ENCODE measurements at places on chromosomes 1 and 21.

DNA sequence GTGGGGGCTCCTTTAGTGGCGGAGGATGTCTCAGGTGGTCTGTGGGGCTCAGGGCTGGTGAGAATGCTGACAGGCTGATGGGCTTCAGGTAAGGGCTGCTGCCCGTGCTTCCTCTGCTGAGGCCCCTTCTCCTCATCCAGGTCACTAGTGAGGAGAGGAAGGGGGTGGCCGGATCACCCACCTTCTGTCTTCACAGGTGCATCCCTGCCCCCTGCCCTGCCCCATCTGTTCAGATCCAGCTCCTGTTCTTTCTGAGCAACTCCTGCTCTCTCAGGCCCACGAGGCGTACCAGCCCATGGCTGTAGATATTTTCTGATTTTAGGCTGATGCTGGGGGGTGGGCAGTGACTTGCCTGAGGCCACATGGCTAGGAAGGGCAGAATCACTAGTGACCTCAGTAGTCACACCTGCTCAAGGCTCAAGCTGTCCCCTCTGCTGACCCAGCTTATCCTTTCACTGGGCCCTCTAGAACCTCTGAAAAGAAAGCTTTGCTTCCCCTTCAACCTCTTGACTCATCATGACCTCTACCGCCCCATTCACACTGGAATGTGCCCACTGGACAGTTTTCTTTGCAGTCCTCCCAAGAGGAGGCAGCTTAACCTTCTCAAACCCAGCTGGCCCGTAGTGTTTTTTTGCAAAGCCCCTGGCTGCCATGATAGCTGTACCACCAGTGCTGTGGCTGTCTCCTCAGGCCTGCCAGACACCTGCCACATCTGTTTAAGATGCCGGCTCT lies 14.8 kb downstream of the DCST2 start:
- no peak for DNase-seq

DNA sequence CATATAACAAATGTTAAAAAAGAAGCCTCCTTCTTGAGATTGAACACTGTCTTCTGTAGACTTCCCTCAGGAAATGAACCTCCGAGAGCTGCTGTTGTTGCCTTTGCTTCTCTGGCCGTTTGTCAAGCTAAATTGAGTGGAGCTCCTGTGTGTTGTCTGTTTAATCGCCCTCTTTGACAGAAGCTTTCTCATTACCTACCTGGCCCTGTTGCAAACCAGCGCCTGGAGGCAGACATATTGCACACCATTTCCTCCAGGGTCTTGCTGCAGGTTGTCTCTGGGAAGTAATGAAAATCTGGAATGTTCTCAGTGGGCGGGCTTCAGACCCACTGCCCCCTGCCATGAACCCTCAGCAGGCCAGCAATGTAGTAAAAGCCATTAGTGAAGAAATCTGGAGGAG lies 83.3 kb downstream of the GABPA start:
- no peak for DNase-seq

DNA sequence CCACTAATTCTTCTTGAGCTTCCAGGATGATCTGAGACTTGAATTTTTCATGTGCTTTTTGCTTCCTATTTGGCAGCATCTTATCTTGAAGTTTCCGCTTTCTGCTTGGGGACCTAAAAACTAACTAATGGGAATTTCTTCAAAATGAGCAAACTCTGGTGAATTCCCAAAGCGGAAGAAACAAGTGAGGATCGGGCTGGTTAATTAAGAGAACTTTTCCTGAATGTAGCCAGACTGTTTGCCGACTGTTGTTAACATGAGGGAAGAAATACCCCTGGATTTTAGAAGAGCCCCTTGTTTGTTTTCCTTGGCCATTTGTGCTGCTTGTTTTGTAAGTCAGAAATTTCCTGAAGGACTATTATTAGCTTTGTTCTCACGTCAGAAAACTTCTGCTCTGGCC lies 6.1 kb upstream of the SELE start:
- DNase-seq = no peak

DNA sequence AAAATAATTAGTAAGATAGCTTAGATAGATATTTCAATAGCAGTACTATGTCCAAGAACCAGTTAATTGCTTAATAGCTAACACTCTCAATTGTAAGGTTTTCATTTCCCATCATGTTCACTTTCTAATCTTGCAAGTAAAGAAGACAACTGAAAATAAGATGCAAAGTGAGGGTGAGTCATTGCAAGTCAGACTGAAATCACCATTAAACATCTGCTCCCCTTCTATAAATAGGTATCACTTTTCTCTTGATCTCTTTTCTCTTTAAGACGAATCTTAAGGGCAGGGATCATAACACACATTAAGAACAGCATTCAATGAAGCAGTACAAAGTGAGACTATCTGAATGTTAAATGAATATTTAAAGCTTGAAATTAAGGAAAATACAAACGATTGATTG lies 40.4 kb downstream of the UBR4 start:
- no peak for DNase-seq

- DNase-seq = no peak
These were observed 27.5 kb downstream of the TRIM45 start for GRCh38 chr1:117093870-117094621.

DNA sequence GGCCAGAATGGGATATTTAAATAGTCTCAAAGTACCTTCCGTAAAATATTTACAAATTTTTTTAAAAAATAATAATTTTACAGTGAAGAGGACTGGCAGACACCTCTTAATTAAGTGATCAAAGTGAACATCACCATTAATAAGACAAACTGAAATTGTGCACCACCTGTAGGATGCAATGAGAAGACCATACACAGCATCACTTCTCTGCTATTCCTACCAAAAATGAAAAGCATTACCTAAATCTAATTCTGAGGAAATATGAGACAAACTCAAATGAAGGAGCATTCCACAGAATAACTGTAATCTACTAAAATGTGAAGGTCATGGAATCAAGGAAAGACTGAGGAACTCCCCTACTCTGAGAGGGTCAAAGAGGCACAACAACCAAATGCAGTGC lies 68.2 kb upstream of the PRDX6 start:
- DNase-seq = no peak
